ENCODE measurements at places on chromosomes 12 and 14.

- DNase-seq: no peak
These were observed 187.0 kb upstream of the LRFN5 start for GRCh38 chr14:41419709-41420108.

DNA sequence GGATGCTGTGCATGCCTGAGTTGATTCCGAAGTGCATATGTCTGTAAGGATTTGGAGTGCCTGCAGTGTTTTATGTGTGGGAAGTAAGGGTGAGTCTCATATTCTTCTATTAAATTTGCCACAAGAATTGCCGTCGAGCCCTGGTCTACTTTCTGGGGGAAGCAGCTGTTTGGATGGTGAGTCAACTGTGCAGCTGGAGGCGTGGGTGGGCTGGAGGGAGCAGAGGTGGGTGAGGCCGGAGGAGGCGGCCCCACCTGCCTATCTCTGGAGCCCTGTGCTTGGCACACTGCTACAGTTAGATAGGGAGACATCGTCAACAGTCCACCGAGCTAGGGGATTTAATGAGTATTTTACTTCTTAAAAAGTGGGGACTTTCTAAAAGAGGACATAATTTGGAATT, 9.7 kb downstream of the GLRX5 start:
- DNase-seq: no peak

GRCh38 chr12:91985002-91985787, 160.5 kb downstream of the BTG1 start:
- DNase-seq: peak; percentile 28

DNA sequence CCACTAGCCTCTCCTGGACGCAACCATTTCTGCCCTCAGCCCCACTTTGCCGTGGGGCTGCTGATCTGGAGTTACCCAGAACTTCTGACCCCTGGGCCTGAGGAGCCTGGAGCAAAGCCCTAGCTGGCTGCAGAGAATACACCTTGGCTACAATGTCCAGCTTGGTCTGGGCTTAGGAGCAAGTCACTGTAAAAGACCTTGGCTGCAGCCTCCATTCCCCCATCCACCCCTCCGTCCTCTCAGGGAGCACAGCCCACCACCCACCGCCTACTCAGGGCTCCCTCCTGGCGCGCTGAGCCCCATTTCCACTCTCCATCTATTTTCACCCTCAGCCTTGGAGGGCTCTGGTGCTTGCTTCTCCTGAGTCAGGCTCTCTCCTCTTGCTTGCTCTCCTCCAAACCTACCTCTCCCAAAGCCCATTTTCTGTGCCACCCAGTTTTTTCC, 42.9 kb downstream of the ERH start:
- DNase-seq: no peak

GRCh38 chr12:19867970-19868369, 428.7 kb downstream of the AEBP2 start:
- no peak for DNase-seq

- DNase-seq: no peak
These were observed 76.2 kb downstream of the ARL6IP4 start for GRCh38 chr12:123056709-123057108.

DNA sequence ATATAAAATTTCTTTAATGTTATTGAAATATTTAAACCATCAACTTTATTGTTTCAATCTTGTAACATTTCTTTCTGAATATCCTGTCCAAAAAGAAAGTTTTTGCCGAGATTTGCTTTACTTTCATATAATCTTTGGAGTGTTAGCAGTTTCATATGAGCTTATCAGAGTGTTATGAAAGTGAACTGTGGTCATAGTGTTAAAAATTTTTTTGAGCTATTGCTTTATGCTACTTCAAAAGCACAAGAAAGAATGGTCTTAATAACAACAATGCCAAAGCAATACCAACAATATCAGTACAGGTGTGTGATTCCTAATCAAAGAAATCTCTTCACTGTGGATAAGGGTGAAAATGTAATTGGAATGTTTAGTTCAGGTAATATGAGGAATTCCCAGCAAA, 1994.9 kb upstream of the FLRT2 start:
- no peak for DNase-seq

DNA sequence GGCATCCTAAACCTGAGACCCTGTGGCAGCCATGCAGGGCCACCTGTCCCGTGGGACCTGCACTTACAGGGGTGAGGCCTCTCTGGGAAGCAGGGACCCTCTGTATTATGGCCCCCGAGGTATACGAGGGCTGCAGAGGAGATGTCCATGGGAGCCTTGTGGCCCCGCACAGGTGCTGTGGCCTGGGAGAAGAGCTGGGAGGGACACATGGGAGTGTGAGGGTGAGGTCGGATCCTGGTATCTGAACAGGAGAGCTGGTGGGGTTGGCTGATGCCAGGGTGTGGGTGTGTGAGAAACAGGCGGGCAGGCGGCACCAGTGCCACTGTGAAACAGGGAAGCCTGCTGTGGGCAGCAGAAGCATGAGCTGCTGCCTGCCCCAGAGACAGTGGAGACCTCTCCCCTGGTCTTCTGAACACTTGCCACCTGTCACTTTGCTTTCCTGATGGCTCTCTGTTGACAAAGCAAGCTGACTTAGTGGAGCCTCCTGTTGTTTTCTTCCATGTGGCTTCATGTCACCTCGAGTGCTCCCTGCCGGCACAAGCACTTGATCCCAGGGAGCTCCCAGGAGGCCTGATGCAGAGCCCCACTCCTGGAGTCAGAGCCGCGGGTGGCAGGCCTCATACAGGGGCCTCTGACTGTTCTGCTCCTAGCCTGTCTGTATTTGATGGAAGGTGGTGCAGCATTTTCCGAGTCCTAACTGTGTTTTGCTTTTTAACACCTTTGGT, 19.8 kb upstream of the AMN start:
- DNase-seq: no peak

- no peak for DNase-seq
These were observed 193.3 kb upstream of the C14orf180 start for GRCh38 chr14:104386151-104386841.

DNA sequence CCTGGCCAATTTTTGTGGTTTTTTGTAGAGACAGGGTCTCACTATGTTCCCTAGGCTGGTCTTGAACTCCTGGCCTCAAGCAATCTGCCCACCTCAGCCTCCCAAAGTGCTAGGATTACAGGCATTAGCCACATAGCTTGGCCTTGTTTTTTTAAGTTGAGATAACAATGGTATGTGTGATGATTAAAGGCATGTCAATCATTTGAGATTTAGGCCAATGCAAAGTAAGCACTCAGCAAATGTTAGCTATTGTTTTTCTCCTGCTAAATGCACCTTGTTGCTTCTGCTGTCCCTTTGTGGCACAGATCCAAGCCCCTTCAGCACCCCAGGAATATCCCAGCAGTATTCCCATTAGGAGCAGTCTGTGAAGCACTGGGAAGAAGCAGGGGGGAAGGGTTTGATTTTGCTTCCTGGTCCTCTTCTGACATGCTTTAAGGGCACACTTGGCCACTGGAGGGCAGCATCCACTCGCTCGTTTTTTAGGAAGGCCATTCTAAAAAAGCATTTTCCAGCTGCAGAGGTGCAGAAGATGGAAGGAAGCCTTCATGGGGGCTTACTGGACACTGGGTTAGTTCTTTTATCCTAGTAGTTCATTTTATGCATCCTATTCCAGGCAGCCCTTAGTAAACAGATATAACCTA, 70.2 kb upstream of the ZFP36L1 start:
- DNase-seq: peak; percentile 92

- no peak for DNase-seq
These were observed 60.9 kb downstream of the ELK3 start for GRCh38 chr12:96255077-96255476.

DNA sequence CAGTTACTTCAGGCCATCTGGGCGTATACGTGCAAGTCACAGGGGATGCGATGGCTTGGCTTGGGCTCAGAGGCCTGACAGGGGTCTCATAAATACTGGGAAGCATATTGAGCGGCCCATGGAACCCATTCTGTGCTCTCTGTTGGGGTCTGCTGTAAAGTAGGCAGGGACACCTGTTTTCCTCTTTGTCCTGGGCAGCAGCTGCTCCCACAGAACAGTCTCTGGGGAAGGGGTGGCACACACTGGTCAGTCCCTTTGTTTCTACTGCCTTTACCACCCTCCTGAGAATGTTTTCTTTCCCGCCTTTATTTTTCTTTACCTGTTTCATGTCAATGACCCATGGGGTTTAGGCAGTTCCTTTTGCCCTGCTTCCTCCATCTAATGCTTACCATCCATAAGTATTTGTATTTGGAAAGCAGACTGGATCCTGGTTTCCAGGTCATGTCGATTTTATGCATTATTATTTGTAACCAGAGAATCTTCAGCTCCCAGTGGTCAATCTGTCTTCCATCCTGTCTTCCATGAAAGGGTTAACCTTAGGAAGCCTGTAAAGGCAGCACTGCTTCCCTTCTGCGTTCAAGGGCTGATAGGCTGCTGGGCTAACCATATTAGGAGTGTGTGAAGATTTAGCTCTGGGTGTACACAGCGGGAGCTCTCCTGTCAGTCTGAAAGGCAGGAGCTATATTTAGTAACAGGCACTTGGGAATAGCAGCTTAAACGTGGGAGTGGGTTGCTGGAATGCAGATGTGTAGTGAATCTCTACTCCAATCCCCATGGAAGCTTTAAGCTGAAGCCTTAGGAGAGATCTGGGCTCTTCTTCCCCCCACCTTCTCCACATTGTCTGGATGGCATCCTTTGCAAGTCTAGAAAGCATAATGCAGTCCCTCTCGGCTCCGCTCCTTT, 124.0 kb downstream of the DYRK2 start:
- peak; percentile 34 for DNase-seq

DNA sequence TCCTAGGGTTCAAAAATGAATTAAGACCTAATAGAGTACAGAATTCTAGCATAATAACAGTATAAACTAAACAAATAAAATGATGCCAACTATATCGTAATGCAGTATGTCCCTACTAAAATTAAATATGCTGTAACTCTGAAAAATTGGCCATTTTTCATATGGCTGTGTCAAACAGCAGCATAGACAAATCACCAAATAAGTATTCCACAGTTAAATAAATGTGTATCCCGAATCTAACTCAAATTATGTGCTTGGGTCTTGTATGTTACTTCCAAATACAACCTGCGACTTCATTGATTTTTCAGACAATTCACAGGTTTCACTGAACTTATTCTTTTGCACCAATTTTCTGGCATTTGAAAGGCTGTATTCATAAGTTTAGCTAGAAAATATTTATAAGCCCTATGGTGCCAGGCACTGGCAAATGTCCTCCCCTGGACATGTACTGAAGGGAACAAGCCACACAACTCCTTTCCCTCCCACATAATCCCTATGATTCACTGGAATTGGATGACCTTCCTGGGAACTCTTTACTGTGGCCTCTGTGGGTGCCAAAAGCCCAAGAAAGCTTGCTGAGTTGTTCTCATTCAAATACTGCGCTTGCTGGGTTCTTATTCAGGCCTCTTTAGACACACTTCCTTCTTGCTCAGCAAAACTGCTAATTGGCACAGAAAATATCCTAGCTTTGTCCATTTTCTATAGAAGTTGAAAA, 108.8 kb downstream of the KITLG start:
- DNase-seq: peak; percentile 45

- DNase-seq: peak; percentile 31
These were observed 113.1 kb downstream of the ITPR2 start for GRCh38 chr12:26719852-26720251.

- no peak for DNase-seq
These were observed 89.9 kb upstream of the PPP4R3A start for GRCh38 chr14:91599994-91600393.

GRCh38 chr12:93846936-93847516, 169.9 kb downstream of the CRADD start:
- DNase-seq: no peak

- DNase-seq: no peak
These were observed 30.3 kb downstream of the KITLG start for GRCh38 chr12:88549929-88550328.

- DNase-seq: peak; percentile 27
These were observed 27.2 kb upstream of the MDM2 start for GRCh38 chr12:68780731-68781130.

DNA sequence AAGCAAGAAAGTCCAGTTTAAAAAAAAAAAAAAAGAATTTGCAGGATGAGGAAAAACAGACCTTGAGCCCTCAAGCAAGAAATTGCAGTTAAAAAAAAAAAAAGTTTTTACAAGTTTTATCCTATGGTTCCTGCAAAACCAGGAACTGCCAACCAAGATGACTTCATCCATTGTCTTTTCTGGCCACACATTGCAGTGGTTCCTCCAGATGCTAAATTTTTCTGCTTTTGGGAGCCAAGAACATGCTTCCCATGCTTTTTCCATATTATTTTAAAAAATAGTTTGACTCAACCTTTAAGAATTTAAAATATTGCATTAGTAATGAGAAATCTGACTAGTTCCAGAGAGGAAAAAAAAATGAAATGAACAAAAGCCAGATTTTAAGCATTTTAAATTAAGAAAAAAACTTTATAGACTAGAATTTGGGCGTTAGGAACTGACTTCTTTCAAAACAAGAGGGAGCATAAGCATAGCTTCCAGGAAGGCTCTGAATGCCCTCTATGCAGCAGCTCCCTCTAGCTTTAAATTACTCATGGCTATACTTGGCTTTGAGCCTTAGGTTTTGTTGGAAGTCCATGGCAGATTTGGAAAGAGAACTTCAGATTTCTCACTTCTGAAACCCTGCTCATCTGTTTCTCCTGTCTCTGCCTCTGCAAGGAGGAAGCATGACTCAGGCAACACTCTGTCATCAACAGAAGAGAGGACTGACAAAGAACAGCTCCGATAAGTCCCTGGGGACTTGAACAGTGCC, 124.5 kb downstream of the GPR65 start:
- peak; percentile 46 for DNase-seq

GRCh38 chr12:14185427-14186192, 179.9 kb upstream of the ATF7IP start:
- peak; percentile 75 for DNase-seq

GRCh38 chr12:90151491-90152015, 442.9 kb upstream of the ATP2B1 start:
- no peak for DNase-seq

- no peak for DNase-seq
These were observed 179.8 kb downstream of the ANO4 start for GRCh38 chr12:100974341-100974740.

- no peak for DNase-seq
These were observed 55.4 kb downstream of the FBRSL1 start for GRCh38 chr12:132545164-132545953.

DNA sequence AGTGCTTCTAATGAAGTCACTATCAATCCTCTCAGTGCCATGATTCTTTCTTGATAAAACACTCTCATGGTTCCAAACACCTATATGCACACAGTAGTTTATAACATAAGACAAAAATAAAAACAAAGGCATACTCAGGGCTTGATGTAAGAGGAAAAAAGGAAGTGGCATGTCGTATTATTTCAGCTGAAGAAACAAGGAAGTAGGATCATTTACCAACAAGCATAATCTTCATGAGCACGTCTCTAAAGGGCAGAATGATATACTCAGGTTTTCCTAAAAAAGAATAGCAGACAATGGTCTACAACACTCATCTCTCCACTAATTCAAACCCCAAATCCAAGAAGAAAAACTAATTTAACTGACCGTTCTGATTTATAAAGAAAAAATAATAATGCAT, 33.9 kb downstream of the NUMB start:
- DNase-seq: no peak

GRCh38 chr12:65189028-65189718, 19.8 kb downstream of the LEMD3 start:
- DNase-seq: no peak

- no peak for DNase-seq
These were observed 104.4 kb upstream of the ATF7IP start for GRCh38 chr12:14261096-14261495.

Measured in adipocyte (in vitro differentiated cells).